ENCODE measurements at places on chromosomes 1 and 21. TPM values are rescaled to one million over a fixed set of nuclear protein-coding genes. Genes with fewer than 3 reads are reported as not detected.

DNA sequence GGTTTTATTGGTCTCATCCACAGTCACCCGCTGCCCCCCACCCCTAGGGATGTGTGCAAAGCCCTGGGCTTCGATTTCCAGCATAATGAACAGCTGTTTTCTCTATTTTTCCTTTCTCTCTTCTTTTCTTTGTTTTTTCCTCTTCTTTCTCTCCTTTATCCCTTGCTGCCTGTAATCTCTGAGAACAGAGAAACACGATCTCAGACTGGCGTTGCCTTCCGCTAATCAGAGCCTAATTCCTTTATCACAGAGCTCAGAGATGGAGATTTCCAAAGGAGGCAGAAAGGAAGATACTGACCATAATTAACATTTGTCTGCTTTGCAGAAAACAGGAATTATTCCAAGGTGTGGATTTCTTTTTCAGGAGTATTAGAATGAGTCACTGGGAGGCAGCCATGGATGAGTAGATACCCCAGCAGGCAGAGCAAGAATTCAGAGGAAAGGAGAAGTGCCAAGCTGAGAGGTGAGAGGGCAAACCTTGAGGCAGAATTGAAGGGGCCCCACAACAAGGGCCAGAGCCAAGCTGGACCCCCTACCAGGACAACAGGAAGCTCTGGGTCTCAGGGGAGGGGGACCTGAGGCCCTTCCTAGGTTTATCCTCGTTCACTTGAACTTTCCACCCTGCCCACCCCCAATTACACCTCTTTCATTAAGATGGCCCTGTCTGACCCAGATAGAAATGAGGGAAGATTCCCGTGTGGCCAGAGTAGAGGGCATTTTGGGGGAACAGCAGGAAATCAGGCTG, 33.3 kb downstream of the MATN1 start:
- H3K36me3 ChIP-seq, result no peaks in the 10 kb centered on the region
- peaks cover 48% of the 10 kb centered on the region for H3K27me3 ChIP-seq
- H3K27ac ChIP-seq, result no peak overlapping the region
- no peak for DNase-seq

DNA sequence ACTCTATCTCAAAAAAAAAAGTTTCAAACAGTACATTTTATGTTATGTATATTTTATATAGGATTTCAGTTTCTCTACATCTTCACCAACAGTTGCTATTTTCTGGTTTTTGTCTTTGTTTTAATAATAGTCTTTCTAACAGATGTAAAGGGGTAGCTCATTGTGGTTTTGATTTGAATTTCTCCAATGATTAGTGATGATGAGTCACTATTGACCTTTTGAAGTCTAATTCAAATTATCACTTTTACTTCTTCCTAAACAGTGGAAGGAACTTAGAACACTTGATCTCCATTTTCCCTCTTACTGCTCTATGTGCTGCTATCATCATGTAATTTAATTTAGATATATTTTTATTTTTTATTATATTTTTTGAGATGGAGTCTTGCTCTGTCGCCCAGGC, 31.7 kb upstream of the SHCBP1L start:
- no peaks in the 10 kb centered on the region for H3K27me3 ChIP-seq
- no peak overlapping the region for H3K27ac ChIP-seq
- H3K36me3 ChIP-seq, result no peaks in the 10 kb centered on the region
- no peaks in the 10 kb centered on the region for H3K4me1 ChIP-seq

DNA sequence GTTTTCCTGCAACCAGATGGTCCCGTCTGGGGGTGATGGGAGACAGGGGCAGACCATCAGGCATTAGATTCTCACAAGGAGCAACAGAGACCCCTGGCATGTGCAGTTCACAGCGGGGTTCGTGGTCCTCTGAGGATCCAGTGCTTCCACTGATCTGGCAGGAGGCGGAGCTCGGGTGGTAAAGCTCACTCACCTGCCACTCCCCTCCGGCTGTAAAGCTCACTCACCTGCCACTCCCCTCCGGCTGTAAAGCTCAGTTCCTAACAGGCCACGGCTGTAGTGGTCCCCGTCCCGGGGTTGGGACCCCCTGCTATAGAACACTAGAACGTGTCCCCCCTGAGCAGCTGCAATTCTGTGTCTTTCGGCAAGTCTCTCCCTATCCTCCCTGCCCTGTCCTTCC, 4.6 kb downstream of the KRTAP10-12 start:
- no peaks in the 10 kb centered on the region for H3K4me1 ChIP-seq
- no peaks in the 10 kb centered on the region for H3K36me3 ChIP-seq
- H3K4me3 ChIP-seq, result no peak overlapping the region
- peaks cover 71% of the 10 kb centered on the region for H3K27me3 ChIP-seq
- H3K27ac ChIP-seq, result no peak overlapping the region

GRCh38 chr1:4700801-4701200, 46.4 kb downstream of the AJAP1 start:
- H3K36me3 ChIP-seq, result no peaks in the 10 kb centered on the region
- H3K4me3 ChIP-seq, result no peak overlapping the region
- no peak for DNase-seq
- no peaks in the 10 kb centered on the region for H3K4me1 ChIP-seq
- no peaks in the 10 kb centered on the region for H3K27me3 ChIP-seq

The HFM1 gene
- 0.83 TPM for total RNA-seq

The ADGRL4 gene
- 3.2 TPM for total RNA-seq
